PC-9 (cell line): ENCODE measurements at places on chromosomes 1 and 21. TPM values are rescaled to one million over a fixed set of nuclear protein-coding genes. Genes with fewer than 3 reads are reported as not detected.
A peak's percentile ranks its signal among the peaks of the same experiment; 100 is the strongest.

Gene ALX3
- not detected in 2 replicates for total RNA-seq

- H3K27me3 ChIP-seq = peaks cover 9% of the 10 kb centered on the region; the same call in 1 of the 2 replicates
- DNase-seq = peak; percentile 41
- H3K27ac ChIP-seq = no peak within 1 kb of the TSS
- H3K36me3 ChIP-seq = no peaks in the 10 kb centered on the region
Observed at GRCh38 chr1:206770531-206771337, at the start of gene IL19. Gene IL19, plus strand, starts transcription at chr1:206770773. Its CDS starts 65,890 bp downstream, at chr1:206836663.

Gene AADACL4
- total RNA-seq = not detected in 2 replicates

DNA sequence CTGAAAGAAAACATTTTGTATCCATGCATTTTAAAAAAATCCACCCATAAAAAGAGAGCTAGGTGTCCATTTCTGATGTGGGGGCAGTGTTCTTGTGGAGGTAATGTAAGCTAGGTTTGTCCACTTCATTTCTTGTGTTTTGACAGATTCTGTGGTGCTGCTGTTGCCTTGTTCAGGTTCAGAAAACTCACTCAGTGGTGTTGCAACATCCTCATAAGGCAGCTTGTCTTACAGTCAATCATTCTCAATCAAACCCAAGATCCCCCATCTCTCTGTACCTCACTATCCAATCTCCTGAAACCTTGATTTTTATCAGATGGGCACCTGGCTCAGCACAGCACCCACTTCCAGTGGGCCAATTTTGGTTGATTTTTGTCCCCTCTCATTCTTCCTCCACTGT is 94.1 kb downstream of the TENT5C start:
- no peaks in the 10 kb centered on the region for H3K27me3 ChIP-seq
- H3K4me3 ChIP-seq = no peak overlapping the region
- H3K4me1 ChIP-seq = no peaks in the 10 kb centered on the region
- H3K36me3 ChIP-seq = no peaks in the 10 kb centered on the region
